ENCODE measurements at places on chromosomes 12 and 14.

DNA sequence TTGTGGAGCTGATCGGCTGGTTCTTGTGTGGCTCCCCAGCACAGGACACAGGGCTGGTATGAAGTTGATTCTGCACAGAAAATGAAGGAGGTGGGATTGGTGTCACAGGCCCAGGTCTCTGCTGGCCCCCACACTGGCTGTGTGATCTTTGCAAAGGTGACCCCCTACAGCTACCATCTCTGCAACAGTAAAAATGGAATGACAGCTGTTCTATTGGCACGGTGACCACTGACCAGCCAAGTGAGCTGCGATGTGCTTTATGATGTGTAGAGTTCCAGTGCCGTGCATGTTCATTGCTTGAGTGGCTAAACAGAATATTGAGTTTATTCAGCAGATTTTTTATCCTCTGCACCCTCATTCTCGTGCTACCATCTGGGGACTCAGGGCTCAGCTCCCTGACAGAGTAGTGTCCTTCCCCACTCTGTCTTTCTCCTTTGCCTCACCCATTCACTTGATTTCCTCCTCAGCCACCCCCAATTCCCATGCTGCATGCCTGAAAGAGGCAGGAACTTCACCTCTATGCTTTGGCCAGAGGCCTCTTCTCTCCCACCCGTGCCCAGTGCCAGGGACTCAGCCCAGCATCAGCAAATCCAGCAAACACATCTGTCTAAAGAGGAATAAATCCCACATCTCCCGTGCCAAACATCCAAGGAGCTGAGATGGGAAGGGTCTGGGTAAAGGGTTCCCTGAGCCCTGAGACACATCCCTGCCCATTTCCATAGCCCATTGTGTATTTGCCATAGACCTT is 21.2 kb downstream of the C14orf132 start:
- DNase-seq: no peak

- peak; percentile 11 for DNase-seq
These were observed 97.5 kb downstream of the CRACR2A start for GRCh38 chr12:3655328-3655900.

- no peak for DNase-seq
These were observed 171.1 kb upstream of the PRMT8 start for GRCh38 chr12:3319723-3320492.

- no peak for DNase-seq
These were observed 1111.1 kb downstream of the BCL11B start for GRCh38 chr14:98160901-98161300.

GRCh38 chr14:70045844-70046535 is 142.8 kb downstream of the SLC8A3 start:
- DNase-seq: peak; percentile 37

DNA sequence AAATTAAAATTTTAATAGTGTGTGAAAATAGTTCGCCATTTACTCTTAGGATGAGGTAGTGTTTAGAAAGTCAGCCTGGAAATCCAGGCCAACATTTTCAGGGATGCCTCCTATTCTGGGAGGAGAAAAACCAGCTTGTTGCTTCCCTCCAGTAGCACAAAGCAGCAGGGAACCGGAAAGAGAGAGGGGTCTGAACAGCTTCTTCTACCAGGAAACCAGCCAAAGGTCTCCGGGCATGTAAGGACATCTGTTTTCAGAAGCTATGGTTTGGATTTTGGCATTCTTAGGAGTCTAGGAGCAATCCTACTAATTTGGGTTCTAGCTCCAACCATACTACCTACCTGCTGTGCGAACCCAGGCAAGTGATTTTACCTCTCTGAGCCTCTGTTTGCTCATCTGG is 85.3 kb downstream of the DPF3 start:
- DNase-seq: no peak

GRCh38 chr12:96811083-96811482 is 96.0 kb upstream of the NEDD1 start:
- DNase-seq: peak; percentile 71

DNA sequence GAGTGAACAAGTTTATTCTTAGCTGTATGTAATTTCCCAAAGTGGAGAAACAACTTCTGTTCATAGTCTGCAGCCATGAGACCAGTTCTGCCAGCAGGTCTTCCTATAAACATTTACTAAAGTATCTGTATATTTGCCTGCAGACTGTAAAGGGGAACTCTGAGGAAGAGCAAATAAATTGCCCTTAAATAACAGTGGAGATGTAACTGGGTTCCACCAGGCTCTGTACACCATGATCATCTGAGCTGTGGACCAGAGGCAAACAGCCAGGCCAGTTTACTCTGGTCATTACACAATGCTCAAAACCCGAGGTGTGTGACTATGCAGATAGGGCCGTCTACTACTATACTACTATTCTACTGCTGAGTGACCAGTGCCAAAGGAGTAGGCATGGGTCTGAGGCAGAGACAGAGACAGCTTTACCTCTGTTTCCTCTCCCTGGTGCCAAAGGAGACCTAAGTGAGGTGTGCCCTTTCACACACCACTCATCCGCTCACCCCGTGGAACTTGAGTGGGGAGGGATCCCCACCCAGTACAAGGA is 21.1 kb upstream of the CERS5 start:
- peak; percentile 68 for DNase-seq

DNA sequence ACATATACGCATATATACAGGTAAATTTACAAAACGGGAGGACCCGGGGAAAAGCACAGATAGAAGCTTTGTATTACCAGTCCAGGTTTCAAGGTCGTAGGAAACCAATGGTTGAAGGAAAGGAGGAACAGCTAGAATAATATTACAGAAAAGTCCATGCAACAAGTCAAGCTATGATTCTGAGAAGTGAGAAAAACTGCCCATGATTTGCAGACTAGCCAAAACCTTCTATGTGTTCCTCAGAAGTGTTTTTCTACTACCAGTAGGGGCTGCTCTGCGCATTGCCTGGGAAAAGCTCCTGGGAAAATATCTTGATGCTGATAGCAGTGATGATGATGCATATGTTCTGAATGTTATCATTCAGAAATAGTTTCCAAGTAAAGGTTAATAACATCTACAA is 2.2 kb downstream of the PDZRN4 start:
- no peak for DNase-seq

DNA sequence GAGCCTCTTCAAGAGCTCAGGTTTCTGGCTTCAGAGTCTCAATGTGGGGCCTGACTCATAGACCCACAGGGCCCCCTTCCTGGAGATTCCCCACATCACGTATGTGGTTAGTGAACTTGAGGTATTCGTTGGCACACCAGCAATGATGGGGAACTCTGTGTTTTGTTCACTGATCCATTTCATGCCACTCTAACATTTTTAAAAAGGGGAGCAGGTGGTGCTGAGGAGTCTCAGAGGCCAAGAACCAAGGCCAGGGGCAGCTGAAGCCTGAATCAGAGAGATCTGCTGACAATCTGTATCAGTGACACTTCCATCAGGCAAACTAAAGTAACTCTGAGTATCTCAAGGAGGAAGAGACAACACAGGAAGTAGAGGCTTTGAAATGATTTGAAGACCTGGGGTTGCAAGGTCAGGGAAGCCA is 323.4 kb downstream of the VRK1 start:
- no peak for DNase-seq

- DNase-seq: no peak
These were observed 52.1 kb downstream of the AVPR1A start for GRCh38 chr12:63098851-63099250.

DNA sequence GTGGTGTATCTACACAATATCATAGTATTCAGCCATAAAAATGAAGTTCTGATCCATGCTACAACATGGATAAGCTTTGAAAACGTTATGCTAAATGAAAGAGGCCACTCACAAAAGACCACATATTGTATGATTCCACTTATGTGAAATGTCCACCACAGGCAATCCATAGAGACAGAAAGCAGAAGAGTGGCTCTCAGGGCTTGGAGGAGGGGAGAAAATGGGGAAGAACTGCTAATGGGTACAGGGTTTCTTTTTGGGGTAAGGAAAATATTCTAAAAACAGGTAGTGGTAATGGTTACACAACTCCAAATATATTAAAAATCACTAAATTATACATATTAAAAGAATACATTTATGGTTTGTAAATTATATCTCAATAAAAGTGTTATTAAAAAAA is 16.5 kb downstream of the SCNN1A start:
- DNase-seq: no peak

DNA sequence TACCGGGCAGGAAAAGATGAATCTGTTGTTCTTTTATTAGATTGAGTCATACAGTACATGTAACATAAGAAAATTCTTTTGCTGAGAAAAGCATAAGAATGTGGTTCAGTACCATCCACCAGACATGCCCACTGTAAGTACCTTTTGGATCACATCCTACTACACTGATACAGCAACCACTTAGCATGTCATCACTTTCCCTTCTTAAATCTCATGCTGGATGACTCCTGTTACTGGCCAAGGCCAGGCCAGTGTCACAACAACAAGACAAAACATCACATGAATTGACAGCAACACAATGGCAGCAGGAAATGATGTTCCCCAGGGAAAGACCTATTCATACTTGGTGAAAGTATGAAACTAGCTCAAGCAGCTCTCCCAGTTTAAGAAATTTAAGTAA is 46.4 kb downstream of the STXBP6 start:
- DNase-seq: peak; percentile 64

- peak; percentile 86 for DNase-seq
These were observed 10.9 kb downstream of the DCP1B start for GRCh38 chr12:1993341-1993740.

GRCh38 chr14:91897106-91897701 is 29.9 kb upstream of the TC2N start:
- peak; percentile 75 for DNase-seq

- DNase-seq: peak; percentile 16
These were observed 77.9 kb upstream of the HOXC13 start for GRCh38 chr12:53860426-53861345.

GRCh38 chr12:96193725-96194575 is at the start of gene ELK3:
TSS of gene ELK3 (plus strand) at chr12:96194375.
- DNase-seq: peak; percentile 72

DNA sequence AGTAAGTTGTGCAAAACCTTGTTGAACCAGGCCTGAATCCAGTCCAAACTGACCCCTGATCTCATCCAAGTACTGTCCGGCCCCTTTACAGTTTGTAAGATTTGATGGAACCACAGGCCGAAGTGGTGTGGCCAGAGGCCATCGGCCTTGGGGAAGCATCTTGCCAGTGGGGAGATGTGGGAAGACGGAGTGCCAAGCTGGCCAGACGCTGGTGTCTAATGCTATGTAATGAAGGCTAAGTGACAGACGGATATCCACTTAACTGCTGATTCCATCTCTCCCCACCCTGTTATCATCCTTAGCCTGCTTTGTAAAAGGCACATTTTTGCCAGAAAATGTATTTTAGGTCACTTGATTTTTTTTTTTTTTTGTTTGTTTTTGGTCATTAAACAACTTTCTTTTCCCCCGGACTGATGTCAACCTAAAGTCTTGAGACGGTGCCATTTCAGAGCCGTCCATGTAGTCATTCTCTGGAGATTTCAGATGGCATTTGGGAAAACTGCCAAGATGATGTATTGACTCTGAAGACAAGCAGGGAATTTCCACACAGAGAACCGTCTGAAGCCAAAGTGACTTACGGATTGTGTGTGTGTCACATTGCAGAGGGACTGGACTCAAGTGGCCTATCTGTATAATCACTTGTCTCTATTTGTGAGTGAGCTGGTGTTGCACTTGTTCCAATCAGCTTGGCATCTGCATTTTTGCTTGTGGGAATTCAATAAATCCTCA is 86.5 kb upstream of the MANSC4 start:
- peak; percentile 28 for DNase-seq

GRCh38 chr12:51383269-51383905 is 7.8 kb downstream of the GALNT6 start:
- no peak for DNase-seq

DNA sequence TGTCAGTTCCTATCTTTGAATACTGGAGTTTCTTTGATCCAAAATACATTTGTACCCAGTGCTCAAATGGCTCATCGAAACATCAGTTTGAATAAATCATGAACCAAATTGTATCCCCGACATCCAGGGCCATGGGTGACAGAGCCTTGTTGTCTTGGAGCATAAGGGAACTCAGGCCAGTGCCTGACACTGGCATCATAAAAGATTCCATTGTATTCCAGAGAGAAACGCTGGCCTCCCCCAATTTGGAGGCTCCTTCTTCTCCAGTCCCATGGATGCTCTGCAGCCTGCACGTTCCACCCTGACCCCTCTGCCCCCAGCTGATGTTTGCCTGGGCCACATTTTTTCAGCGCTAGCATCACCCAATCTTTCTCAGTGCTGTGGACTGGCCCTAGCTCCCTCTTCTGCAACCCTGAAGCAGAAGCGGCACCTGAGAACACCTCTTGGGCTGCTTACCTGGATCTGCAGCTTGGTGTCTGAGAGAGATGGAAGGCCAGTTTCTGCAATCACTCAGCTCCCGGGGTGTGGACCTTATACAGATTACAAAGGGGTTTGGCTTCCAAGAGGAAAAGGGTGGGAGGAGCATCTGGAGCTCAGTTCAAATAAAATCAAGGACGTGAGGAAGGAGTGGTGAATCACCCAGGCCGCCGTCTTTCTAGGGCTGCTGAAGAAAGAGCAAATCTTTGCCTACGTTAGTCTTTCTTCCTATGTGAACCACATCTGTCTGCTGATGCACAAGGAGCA is at the start of gene RNASE1:
TSS of gene RNASE1 (minus strand) at position 504 of the 744 bp plus-strand sequence. CDS start 776 bp downstream, outside the sequence.
- DNase-seq: peak; percentile 9

DNA sequence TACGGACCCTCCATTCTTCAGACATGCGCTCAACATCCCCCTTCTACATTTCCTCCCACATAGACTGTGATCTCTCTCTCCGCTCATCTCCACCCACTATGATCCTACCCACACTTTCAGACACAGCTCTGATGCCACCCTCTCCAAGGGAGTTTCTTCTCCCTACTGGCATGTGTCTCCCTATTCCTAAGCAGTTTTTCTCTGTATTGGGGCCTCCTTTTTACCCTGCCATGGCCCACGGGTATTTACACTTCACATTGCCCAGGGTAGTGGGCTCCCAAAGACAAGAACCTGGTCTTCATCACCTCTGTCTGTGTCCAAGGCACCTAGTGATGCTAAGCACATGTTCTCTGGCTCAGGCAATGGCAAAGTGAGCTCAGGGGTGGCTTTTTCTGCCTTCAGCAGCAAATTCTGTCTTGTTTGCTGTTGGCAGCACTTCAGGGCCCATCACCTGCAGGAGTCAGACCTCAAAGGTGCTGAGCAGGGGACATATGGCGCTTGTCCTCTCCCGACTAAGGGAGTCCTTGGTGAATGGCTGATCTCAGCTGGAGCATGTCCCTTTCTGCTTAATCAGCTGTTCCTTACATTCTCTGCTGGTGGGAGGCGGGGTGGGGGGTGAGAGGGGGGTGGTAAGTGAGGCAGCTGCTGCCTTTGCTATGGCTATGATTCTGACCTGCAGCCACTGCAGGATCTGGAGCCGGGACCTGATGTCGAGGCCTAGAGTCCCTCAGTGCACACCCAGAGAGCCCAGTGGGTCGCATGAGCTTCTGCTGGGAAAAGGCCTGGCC is 256.8 kb downstream of the PCNX1 start:
- DNase-seq: no peak

GRCh38 chr14:88264116-88264515 is 59.0 kb downstream of the KCNK10 start:
- no peak for DNase-seq

GRCh38 chr14:64117671-64118402 is 176.3 kb downstream of the ESR2 start:
- peak; percentile 88 for DNase-seq

- DNase-seq: no peak
These were observed 5.7 kb downstream of the TMEM19 start for GRCh38 chr12:71691504-71692129.
